ENCODE measurements at places on chromosomes 4 and X.

GRCh38 chr4:185040523-185040922, 22.2 kb downstream of the HELT start:
- DNase-seq = no peak

DNA sequence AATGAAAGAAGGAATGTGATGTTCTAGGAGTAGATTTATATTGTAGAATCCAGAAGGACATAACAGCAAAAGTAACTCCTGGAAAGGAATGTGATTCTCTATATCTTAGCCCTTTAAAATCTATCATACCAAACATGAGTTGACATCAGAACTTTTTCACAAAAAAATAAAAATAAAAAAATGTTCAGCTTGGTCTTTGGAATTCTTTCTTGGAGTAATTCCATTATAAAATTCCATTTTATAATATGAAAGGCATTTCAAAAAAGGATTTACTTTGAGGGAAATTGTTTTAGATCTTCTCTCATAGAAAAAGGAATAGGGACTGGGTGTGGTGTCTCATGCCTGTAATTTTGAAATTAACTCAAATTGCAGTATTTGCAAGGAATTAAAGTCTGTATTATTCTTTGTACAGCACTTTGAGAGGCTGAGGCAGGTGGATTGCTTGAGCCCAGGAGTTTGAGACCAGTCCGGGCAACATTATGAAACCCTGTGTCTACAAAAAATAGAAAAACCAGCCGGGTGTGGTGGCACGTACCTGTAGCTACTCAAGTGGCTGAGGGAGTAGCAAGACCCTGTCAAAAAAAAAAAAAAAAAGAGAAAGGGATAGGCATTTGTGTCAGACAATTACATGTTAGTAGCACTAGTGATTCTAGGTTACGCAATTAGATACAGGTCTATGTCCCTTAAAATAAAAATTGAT, 134.9 kb downstream of the SLC4A4 start:
- no peak for DNase-seq

DNA sequence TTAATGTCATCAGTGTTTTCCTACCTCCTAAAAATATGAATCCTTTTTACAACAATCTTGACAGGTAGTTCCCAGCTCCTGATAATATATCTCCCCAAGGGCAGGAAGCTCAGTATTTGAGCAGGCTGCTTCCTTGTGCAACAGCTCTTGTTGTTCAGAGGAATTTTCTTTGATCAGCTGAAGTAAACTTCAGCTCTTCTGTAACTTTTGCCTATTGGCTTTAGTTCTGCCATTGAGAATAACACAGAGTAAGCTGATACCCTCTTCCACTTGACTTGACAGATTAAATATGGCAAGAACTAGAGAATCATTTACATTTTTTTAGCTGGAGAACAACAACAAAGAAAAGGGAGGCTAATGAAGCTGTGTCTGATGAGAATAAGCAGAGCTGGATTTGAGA, 75.2 kb downstream of the LUZP4 start:
- peak; percentile 9 for DNase-seq

DNA sequence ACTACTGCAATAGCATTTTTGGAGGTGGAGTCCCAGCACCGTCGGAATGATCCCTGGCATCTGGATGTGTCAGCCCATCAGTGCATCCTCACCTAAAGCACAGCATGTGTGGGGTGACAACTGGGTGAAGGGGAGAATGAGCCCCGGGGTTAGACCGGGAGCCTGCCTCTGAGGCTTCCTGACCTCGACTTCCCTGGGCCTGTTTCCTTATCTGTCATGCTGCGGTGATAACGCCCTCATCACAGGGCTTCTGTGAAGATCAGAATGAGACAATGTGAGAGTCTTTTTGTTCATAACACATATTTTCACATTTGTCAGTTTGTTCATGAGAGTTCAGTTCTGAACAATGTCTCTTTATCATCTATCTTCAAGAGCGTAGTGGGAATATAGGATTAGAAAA, 31.1 kb upstream of the PDLIM3 start:
- no peak for DNase-seq

DNA sequence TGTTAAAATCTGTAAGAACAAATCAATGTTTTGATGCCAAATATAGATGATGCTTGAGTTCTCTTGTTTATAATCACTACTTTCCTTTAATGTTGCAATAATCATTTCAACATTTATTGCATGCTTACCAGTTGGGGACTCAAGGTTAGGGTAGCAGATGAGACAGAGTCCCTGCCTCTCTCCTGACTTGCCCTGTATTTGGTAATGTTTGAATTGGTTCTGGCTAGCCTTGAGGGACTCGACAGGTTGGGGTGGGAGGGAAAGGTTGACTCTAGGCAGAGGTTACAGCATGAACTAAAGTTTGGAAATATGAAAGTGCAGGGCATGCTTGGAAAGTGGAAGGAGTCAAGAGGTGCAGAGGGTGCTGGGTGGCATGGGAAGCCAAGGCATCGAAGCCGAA, 2.0 kb downstream of the SEC24B start:
- no peak for DNase-seq

- DNase-seq = no peak
Observed at GRCh38 chr4:6414578-6414977, 57.8 kb downstream of the PPP2R2C start.

GRCh38 chrX:129099207-129099606, 424.1 kb downstream of the SMARCA1 start:
- DNase-seq = no peak

DNA sequence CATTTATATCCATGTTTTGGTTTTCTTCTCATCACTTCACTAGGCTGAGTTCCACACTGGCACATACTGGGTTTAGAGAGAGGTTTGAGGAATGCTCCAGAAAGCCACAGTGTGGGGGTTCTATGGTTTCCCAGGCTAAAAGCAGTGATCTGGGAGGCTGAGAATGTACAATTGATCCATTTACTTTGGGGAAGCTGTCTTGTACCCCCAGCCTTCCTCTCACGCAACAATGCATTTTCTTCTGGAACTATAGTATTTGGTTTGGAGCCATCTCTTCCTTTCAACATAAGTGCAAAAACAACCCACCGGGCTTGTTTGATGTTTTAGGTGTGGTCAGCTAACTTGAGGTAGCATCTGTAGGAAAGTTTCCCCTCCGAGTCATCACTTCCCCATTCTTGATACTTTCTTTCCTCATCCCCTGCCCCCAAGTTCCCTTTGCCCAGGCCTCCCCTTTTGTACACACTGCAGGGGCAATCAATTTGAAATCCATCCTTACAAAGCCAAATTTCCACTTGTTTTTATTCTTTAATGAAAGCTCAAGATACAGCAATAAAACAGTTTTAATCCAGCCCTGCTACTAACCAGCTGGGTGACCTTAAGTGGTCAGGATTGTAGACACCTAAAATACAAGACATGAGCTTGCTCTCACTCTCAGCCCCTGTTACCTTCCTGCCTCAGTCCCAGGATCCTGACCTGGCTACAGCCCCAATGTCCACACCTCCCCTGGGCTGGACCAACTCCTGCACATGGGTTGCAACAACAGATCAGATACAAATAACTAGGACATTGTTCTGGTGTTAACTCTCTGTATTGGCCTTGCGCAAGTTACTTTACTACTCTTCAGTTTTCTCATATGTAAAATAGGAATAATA, 109.2 kb downstream of the FHDC1 start:
- peak; percentile 36 for DNase-seq

- no peak for DNase-seq
Observed at GRCh38 chrX:129230168-129230567, 293.1 kb downstream of the SMARCA1 start.

- no peak for DNase-seq
Observed at GRCh38 chr4:33184657-33185290, 2464.6 kb downstream of the PCDH7 start.

GRCh38 chr4:26873391-26874026, 12.9 kb downstream of the STIM2 start:
- no peak for DNase-seq

DNA sequence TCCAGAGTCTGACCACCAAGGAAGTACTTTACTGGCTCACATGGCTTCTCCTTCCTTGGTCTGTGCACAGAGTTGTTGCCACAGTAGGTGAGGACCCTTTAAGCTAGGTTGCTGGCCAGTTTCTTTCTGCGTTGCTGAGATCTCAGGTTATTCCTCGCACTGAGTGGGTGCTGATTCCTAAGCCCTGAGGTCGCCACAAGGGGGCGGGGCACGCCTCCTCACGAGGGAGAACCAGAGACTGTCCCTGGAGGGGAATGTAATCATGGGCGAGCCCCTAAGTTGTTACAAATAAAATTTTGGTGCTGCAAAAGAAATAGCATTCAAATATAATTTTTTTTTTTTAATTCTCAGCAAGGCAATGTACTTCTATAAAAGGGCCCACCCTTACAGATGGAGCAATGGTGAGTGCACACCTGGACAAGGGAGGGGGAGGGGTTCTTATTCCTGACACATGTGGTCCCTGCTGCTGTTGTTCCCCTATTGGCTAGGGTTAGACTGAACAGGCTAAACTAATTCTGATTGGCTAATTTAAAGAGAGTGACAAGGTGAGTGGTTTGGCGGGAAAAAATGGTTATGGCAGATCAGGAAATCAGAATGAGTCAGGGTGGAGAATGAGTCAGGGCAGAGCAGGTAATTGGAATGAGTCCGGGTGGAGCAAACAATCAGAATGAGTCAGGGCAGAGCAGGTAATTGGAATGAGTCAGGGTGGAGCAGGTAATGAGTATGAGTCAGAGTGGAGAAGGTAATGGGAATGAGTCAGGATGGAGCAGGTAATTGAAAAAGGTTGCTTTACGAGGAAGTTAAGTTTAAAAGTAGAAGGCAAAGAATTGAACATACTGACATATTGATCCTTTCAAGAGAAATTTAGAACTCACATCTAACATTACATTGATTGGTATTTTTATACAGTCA, 107.5 kb downstream of the VSIG4 start:
- peak; percentile 91 for DNase-seq
